ENCODE measurements at places on chromosomes 6 and 20.

DNA sequence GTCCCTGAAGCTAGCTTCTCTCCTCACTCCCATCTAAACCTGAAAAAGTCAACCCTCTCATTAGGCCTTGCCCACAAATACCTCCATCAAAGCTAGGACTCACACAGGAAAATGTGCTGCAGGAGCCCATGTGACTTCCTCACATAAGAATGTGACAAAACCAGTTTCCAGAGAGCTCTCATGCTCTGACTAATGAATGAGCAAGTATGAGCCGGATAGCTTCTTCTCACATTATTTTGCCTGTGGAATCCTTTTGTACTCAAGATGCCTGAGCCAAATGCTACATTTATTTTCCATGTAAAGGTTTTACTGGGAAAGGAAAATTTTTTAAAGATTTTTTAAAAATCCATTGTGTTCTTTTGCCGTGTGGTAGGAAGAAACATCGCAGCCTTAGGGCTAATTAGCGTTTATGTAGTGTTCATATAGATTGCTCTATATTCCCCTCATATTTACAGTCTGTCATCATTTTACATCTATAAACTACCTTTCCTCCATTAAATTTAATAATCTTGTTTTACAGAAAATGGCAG is 68.6 kb upstream of the CCN6 start:
- no peak for DNase-seq

GRCh38 chr6:18022398-18023231 is 35.2 kb upstream of the KIF13A start:
- no peak for DNase-seq

GRCh38 chr6:7238526-7238899 is 74.5 kb downstream of the SSR1 start:
- no peak for DNase-seq

GRCh38 chr20:63102721-63103375 is 96.1 kb upstream of the BHLHE23 start:
- DNase-seq = peak; percentile 43

GRCh38 chr6:138885156-138885819 is 89.4 kb downstream of the ECT2L start:
- DNase-seq = no peak

- no peak for DNase-seq
Observed at GRCh38 chr6:14703586-14703985, 542.3 kb upstream of the JARID2 start.

DNA sequence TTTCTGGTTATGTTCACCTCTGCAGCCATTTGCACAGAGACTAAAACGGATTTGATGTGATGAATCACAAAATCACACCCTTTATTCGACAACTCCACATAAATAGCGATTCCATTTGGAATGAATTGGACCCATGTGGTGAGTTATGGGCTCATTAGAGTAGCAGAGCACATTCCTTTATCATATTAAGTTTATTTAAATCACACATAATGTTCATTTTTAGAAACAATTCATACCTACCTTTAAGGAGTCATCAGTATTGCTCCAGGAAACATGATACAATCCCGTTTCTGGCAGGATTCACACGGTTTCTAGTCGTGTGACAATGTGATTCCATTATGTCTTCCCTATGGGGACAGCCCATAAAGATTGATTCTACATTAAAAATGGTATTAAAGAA is 303.5 kb downstream of the CDH4 start:
- no peak for DNase-seq

- peak; percentile 28 for DNase-seq
Observed at GRCh38 chr6:137904822-137905617, 38.0 kb downstream of the TNFAIP3 start.

- DNase-seq = no peak
Observed at GRCh38 chr6:44003345-44004061, 123.7 kb downstream of the MRPL14 start.

DNA sequence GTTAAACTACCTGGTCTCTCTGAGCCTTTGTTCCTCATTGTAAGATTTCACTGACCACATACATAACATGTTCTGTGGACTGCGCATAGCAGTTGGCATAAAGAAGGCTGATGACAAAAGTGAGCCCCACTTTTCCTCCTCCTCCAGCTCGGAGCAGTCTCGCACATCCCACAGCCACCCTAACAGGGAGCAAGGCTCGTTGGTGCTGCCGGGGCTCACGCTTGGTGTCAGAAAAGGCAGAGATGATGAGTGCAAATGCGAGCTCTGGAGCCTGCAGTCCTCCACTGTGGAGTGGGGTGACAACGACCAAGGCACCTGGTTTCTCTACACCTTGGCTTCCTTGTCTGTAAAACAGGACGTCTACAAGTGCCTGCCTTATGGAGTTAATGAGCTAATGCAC is 9.7 kb downstream of the TGM3 start:
- DNase-seq = no peak

DNA sequence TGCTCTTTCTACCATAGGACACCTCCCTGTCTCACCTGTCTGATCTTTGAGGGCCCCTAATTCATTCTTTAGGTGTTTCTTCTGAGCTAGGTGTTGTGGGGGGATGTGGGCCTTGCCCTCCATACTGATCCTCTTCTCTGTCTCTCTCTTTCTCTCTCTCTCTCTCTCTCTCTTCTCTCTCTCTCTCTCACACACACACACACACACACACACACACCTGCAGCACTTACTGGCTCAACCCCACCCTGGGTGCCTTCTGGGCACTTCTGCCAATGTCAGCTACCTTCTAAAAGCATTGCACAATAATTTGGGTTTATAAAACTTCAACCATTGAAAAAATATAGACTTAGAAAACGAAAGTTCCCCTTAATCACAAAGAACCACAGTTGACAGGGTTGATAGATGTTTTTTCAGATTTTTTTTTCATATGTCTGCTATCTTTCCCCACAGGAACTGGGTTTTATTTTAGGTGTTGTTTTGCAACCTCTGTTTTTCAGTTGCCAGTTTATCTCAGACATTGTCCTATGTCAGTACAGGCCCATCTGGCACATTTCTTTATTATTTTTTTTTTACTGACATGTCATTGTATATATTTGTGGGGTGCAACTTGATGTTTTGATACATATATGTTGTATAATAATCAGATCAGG is 28.1 kb downstream of the PKIG start:
- DNase-seq = no peak

DNA sequence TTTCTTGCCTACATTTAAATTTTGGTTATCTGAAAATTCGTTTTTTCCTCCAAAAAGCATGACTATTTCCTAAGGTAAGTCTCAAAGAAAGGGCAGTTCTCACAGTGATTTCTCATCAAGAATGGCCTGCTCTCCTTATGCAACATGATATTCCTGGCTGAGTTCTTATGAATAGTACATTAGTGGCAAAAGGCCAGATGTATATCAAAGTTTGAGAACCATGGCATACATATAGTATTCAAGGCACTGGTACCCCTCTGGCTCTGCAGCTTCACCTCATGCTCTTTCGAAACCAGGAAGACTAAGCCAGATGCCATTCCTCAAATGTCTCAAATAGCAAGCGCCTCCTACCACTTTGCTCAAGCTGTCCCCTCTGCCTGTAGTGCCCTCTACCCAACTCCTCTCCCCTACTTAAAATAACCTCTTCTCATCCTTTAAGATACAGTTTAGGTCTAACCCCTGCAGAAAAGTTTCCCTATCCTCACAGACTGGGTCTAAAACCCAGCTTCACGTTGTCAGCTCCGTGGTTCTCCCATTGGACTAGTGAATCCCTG is 280.3 kb downstream of the HACE1 start:
- no peak for DNase-seq

DNA sequence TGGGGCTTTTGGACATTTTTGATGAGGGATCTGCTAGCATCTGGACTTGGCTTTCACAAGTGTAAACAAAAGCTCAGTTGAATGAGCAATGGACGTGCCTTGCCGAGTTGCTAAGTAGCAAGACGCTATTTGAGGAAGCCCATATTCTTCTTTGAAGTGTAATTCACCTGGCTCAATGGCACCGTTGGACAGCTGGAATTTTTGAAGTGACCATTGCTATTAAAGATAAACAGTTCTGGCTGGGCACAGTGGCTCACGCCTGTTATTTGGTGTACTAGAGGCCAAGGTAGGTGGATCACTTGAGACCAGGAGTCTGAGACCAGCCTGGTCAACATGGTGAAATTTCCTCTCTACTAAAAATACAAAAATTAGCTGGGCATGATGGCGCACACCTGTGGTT is 88.8 kb upstream of the SOX4 start:
- no peak for DNase-seq

GRCh38 chr6:14217728-14218518 is 100.4 kb downstream of the CD83 start:
- no peak for DNase-seq

DNA sequence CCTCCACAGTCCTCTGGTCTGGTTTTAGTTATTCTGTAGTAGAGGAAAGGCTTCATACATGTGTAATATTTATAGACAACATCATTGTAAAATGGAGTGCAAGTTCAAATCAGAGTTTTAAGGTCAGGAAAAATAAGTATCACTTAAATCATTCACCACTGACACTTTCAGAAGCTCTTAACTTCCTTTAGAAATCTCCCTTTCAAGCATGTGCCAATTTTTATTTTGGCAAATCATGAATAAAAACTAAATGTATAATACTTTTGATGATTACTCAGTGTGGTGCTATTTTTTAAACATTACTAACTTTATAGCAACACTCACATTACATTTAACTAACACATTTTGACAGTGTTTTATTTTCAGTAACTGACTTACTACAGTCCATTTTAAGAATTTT is 112.2 kb downstream of the OGFRL1 start:
- no peak for DNase-seq

- DNase-seq = no peak
Observed at GRCh38 chr20:63409066-63409833, 48.1 kb upstream of the CHRNA4 start.

GRCh38 chr20:31930779-31931178 is 21.1 kb downstream of the PDRG1 start:
- DNase-seq = no peak

GRCh38 chr20:49545572-49545971 is 22.4 kb downstream of the PTGIS start:
- DNase-seq = no peak

- no peak for DNase-seq
Observed at GRCh38 chr6:1027109-1027794, 284.6 kb upstream of the FOXQ1 start.

DNA sequence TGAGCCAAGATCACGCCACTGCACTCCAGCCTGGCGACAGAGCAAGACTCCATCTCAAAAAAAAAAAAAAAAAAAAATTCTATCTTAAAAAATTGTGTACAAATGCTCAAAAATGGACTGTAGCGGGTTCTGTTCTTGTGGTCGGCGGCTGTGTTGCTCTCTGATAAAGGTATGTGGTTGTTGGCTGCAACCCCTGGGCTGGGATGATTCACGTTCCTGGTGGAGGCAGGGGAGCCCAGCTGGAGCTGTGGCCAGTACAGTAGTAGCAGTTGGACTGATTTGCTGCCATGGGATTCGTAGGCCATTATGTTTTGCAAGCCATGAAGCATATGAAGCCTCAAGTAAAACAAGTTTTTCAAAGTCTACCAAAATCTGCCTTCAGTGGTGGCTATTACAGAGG is 22.3 kb downstream of the MDN1 start:
- no peak for DNase-seq

DNA sequence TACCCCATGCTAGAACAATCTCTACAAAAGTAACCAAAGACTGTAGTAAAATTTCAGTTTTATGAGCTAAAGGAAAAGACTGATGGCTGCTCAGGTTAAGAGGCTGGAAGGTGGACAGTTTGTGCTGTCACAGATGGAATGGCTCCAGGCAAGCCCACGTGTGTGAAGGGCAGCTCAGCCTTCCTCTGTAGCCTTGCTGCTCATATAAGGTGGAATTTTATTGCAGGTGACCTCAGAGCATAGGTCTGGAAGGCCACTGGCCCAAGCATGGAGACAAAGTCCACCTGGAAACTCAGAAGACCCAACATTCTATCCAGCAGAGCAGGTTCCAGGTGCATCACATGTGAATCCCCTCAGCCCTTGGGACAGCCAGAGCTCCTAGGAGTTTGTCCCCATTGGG is 53.6 kb downstream of the KAT14 start:
- DNase-seq = no peak

GRCh38 chr20:39039261-39039660 is 77.1 kb downstream of the DHX35 start:
- no peak for DNase-seq

- no peak for DNase-seq
Observed at GRCh38 chr6:51854876-51855275, 232.5 kb downstream of the PKHD1 start.

DNA sequence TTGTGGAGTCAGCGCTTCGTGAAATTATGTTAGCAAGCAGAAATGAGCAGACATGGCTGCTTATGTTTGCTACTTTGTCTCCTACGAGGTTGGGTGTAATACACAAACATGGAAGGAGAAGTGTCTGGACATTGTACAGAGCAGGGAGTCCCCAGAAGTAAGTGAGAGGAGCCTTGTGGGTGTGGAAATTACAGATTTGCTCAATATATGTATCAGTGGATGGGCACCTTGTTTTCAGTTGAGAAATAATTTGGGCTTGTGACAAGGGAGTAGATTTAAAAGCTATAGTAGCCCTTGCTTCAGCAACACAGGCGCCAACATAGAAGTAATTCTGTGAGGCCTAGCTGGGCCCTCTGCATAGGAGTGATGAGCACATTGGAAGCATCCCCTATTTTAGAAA is 49.2 kb downstream of the HECA start:
- DNase-seq = no peak

- DNase-seq = no peak
Observed at GRCh38 chr6:122712448-122713137, 66.9 kb upstream of the FABP7 start.

GRCh38 chr20:62382306-62383198 is 4.4 kb upstream of the RPS21 start:
- peak; percentile 50 for DNase-seq

DNA sequence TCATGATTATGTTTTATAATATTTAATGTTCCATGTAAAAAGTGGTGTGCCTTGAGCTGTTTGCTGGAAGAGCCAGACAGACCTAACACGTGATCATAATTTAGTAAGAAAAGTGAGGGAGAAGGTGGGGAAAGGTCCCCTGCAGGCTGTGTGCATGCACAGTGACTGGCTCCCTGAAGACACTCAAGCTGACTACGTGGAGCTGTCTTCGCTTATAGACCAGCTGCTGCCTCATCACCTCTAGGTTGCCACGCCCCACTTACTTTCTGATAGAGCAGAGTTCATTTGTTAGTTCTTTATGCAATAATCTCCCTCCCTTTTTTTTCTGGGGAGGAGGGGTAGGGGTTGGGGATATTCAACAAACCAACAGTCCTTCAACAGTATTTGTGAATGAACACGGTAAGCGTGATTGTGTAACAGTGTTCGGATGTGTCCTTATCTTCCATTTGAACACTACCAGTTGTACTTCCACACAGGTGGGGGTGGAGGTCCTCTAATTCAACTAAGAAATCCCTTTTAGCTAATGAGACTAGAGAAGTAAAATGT is 157.3 kb downstream of the BACH2 start:
- no peak for DNase-seq
